ENCODE measurements at places on chromosomes 3 and 15. TPM values are rescaled to one million over a fixed set of nuclear protein-coding genes. Genes with fewer than 3 reads are reported as not detected.

DNA sequence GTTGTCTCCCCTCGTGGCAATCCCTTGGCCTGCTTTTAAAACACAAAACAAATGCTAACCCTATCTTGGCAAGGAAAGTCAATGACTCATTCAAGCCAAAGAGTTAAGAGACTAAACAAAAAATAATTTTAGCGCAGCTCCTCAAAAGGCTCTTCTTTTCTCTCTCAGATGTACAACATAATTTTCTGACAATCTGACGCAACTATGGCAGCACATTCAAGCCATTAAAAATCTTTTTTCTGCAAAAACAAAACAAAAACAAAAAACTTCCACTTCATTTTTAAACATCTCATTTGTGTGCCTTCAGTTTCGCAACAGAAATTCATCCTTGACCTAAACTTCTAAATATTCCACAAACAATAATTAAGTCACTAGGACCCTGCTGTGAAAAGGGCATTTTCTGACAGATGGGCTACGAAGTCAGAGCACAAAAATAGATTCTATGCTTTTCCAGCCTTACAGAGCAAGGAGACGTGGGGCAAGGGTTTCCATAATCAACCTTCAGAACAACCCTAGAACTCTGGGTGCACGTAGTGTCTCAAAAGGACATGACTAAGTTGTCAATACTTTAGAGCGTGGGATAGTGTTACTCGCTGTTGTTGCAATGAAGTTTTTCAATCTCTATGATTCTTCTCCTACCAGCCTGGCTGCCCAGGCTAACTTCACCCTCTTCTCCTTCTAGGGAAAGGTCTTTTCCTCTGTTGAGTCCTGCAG is 84.3 kb downstream of the MB21D2 start:
- no peak for DNase-seq

Gene SEMA6D
- 5.4 TPM for total RNA-seq

GRCh38 chr3:10428406-10429091 is 76.8 kb downstream of the ATP2B2 start:
- no peak for DNase-seq

GRCh38 chr3:187456250-187456649 is 88.1 kb downstream of the RTP4 start:
- no peak for DNase-seq

Gene EXD1
- total RNA-seq: not detected

DNA sequence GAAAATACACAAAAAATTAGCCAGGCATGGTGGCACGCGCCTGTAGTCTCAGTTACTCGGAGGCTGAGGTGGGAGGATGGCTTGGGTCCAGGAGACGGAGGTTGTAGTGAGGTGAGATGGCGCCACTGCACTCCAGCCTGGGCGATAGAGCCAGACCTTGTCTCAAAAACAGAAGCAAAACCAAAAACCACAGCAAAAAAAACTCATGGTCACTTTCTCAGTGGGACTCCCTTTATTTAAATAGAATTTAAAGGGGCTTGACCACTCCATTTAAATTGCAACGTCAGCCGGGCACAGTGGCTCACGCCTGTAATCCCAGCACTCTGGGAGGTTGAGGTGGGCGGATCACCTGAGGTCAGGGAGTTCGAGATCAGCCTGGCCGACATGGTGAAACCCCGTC is 32.8 kb downstream of the ARHGAP31 start:
- DNase-seq: no peak

GRCh38 chr3:15743587-15744009 is 54.2 kb downstream of the ANKRD28 start:
- no peak for DNase-seq
